ENCODE measurements at places on chromosomes 16 and 17. TPM values are rescaled to one million over a fixed set of nuclear protein-coding genes. Genes with fewer than 3 reads are reported as not detected.
A peak's percentile ranks its signal among the peaks of the same experiment; 100 is the strongest.

UTP4 gene
- 9.2 TPM for total RNA-seq

ODAD4 gene
- 0.66 TPM for total RNA-seq

TNFRSF17 gene
- total RNA-seq: not detected

TXNDC11 gene
- total RNA-seq: 90.3 TPM

TEFM gene
- total RNA-seq: 9.9 TPM

AIPL1 gene
- total RNA-seq: not detected

MT2A gene
- 20.0 TPM for total RNA-seq

ZPBP2 gene
- total RNA-seq: not detected

HIGD1B gene
- total RNA-seq: 9.6 TPM

TVP23A gene
- total RNA-seq: not detected

TBC1D3 gene
- not detected for total RNA-seq

EZH1 gene
- 19.1 TPM for total RNA-seq

CLEC10A gene
- total RNA-seq: 1.0 TPM

DNA sequence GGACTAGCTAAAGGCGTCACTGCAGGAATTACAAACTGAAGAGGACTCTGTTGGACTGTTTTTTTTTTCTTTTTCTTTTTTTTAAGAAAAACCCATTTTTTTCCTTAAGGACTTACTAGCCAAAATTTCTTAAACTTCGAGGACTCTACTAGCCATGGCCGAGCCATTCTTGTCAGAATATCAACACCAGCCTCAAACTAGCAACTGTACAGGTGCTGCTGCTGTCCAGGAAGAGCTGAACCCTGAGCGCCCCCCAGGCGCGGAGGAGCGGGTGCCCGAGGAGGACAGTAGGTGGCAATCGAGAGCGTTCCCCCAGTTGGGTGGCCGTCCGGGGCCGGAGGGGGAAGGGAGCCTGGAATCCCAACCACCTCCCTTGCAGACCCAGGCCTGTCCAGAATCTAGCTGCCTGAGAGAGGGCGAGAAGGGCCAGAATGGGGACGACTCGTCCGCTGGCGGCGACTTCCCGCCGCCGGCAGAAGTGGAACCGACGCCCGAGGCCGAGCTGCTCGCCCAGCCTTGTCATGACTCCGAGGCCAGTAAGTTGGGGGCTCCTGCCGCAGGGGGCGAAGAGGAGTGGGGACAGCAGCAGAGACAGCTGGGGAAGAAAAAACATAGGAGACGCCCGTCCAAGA is 878 bp downstream of the HEXIM1 start:
- H3K27ac ChIP-seq: peak overlapping the region; percentile 84
- peak; percentile 81 for DNase-seq
- H3K4me3 ChIP-seq: peak overlapping the region; percentile 47

DNA sequence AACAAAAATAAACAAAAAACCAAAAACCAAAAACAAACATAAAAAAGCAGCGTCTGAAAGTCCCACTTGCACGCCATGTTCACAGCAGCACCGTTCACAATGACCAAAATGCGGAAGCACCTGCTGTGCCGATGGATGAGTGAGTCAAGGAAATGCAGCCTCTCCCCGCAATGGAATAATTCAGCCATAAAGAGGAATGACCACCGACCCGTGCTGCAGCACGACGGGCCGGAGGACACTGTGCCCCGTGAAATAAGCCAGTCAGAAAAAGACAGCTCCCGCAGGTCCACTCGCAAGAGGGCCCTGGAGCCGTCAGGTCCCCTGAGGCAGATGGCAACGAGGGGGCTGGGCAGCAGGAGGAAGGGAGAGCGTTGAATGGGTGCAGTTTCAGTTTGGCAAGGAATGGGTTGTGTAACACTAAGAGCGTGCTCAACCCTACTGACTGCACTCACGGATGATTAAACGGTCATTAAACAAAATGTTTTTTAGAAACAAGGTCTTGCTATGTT is 5.1 kb downstream of the CLCN7 start:
- H3K36me3 ChIP-seq: no peaks in the 10 kb centered on the region
- H3K4me1 ChIP-seq: peaks cover 14% of the 10 kb centered on the region
- DNase-seq: no peak
- no peaks in the 10 kb centered on the region for H3K27me3 ChIP-seq

DNA sequence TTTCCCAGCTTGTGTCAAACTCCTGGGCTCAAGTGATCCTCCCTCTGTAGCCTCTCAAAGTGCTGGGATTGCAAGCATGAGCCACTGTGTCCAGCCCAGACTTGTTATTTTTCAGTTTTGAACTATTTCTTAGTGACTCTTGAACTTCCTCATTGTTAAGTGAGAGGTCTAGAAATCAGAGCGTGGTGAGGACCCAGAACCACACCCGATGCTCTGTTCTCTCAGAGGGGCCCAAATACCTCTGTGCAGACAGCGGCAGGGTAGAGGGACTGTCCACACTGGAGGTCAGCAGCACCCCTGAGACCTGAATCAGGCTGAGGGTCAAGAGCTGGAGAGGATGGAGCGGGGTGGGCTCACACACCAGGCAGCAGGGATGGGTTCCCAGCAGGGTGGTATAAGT is 47.7 kb upstream of the MEAK7 start:
- H3K27ac ChIP-seq: no peak overlapping the region
- no peak for DNase-seq
- H3K36me3 ChIP-seq: no peaks in the 10 kb centered on the region
- H3K4me3 ChIP-seq: no peak overlapping the region
- H3K4me1 ChIP-seq: no peaks in the 10 kb centered on the region

- DNase-seq: no peak
- no peak overlapping the region for H3K27ac ChIP-seq
- H3K4me1 ChIP-seq: peaks cover 24% of the 10 kb centered on the region
Measured at GRCh38 chr17:76582660-76583059, 3.0 kb downstream of the ST6GALNAC2 start.

DNA sequence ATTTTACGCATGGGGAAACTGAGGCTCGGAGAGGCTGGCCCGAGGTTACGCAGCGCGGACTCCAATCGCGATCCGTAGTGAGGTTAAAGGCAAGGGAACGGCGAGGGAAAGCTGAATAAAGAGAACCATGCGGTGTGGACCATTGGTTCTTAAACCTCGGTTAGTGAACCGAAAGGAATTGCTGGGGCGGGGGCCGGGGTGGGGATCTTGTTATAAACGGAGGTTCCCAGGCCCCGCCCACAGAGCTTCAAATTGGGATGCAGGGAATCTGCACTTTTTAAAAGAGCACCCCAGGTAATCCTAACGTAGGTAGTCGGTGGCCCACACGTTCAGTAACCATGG is 524 bp downstream of the IQCK start:
- H3K27ac ChIP-seq: peak overlapping the region; percentile 47
- peaks cover 38% of the 10 kb centered on the region for H3K4me1 ChIP-seq
- no peaks in the 10 kb centered on the region for H3K27me3 ChIP-seq
- peak overlapping the region; percentile 85 for H3K4me3 ChIP-seq

DNA sequence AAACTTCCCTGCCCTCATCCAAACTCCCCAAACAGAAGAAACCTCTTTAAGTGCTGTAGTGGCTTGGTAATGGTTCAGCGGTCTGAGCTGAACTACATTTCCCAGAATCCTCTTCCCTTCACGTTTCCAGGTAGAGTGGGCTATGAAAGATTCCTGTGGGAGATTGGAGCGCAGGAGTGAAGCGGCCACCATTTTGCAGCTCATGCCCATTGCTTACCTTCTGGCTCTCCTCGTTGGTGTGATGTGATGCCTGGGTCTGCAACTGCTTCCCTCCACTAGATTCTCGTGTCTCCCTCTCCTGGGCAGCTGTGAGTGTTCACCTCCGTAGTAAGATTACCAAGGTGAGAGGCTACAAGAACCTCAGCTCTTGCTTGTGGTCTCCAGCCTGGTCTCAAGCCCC is 82.1 kb downstream of the GPR139 start:
- no peak overlapping the region for H3K4me3 ChIP-seq
- no peaks in the 10 kb centered on the region for H3K36me3 ChIP-seq
- H3K4me1 ChIP-seq: no peaks in the 10 kb centered on the region
- H3K27me3 ChIP-seq: no peaks in the 10 kb centered on the region

DNA sequence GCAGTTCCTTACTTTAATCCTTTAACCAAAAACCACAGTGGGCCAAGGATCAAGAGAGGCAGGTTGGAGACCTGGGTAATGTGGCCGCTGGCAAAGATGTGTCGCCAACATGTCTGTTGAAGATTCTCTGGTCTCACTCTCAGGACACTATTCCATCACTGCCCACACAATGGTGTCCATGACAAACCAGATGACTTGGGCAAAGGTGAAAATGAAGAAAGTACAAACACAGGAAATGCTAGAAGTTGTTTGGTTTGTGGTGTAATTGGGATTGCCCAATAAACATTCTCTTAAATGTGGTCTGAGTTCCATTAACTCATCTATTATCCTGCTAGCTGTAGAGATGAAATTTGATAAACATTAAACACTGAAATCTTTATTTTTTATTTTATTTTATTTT is 43.3 kb downstream of the SALL1 start:
- no peaks in the 10 kb centered on the region for H3K27me3 ChIP-seq
- H3K36me3 ChIP-seq: no peaks in the 10 kb centered on the region
- H3K4me1 ChIP-seq: no peaks in the 10 kb centered on the region
- no peak overlapping the region for H3K27ac ChIP-seq

DNA sequence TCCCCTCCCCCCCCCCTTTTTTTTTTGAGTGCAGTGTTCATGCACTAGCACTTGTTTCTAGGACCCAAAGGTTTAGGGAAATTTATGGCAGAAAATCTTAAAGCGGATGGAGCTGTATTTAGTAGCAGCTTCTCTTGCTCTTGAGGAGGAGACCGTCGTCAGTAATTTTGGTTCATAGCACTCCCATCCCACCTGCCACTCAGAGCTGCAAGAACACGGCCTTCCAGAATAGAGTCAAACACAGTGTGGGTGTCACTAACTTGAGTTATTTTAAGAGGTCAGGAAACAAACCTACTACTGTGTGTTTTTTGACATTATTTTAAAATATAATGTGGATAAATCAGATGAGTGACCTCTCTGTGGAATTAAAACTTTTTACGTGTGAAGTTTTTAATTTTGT is 37.3 kb downstream of the SEC14L1 start:
- no peak overlapping the region for H3K4me3 ChIP-seq
- no peaks in the 10 kb centered on the region for H3K27me3 ChIP-seq
- peaks cover 47% of the 10 kb centered on the region for H3K4me1 ChIP-seq
- H3K36me3 ChIP-seq: no peaks in the 10 kb centered on the region
- H3K27ac ChIP-seq: peak overlapping the region; percentile 86

DNA sequence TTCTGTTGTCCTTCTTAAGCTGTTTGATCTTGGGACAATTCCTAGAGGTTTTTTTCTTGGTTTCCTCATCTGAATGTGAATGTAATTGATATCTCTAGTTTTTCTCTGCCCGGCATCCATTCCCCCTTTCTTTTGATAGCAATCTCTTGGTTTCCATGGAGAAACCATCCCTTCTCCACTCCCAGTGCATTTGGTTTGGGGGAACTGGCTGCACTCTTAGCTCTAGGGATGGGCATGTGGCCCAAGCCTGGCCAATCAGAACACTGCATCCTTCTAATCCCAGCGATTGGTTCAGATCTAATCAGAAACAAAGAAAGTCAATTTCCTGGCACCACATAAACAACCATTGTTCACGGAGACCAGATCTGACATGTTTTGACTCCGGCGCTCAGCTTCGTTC is 45.1 kb downstream of the IRX3 start:
- no peaks in the 10 kb centered on the region for H3K36me3 ChIP-seq
- DNase-seq: no peak
- H3K4me3 ChIP-seq: no peak overlapping the region
- no peaks in the 10 kb centered on the region for H3K27me3 ChIP-seq
- no peak overlapping the region for H3K27ac ChIP-seq

- peak; percentile 64 for DNase-seq
- no peaks in the 10 kb centered on the region for H3K36me3 ChIP-seq
- H3K27ac ChIP-seq: no peak overlapping the region
- peaks cover 14% of the 10 kb centered on the region for H3K4me1 ChIP-seq
- H3K4me3 ChIP-seq: no peak overlapping the region
Measured at GRCh38 chr16:8887952-8888560, 5.9 kb downstream of the LITAFD start.

GRCh38 chr16:85046931-85047866 is 19.6 kb downstream of the KIAA0513 start:
- no peaks in the 10 kb centered on the region for H3K36me3 ChIP-seq
- H3K27me3 ChIP-seq: no peaks in the 10 kb centered on the region
- peaks cover 28% of the 10 kb centered on the region for H3K4me1 ChIP-seq
- DNase-seq: peak; percentile 76
- peak overlapping the region; percentile 61 for H3K27ac ChIP-seq
- H3K4me3 ChIP-seq: no peak overlapping the region

DNA sequence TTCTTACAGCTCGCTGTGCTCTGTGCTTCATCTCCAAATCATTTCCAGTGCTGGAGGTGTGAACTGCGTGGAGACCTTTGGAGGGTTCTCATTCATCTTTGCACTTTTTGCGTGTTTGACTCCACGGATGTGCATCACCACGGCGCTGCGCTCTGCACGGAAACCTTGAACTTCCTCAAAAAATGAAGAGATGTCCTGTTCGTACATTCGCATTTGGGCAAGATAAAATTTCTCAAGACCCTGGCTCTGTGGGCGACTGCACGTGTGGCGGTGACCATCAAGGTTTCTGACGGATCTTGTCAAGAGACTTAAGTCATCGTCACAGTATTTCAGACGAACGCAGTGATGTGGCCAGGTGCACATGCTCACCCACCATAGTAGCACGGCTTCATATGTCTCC is 10.3 kb upstream of the PVALEF start:
- no peaks in the 10 kb centered on the region for H3K36me3 ChIP-seq
- H3K27ac ChIP-seq: no peak overlapping the region
- peaks cover 3% of the 10 kb centered on the region for H3K4me1 ChIP-seq
- no peak for DNase-seq
- no peak overlapping the region for H3K4me3 ChIP-seq

- H3K27ac ChIP-seq: no peak overlapping the region
- no peaks in the 10 kb centered on the region for H3K27me3 ChIP-seq
- no peak for DNase-seq
- H3K36me3 ChIP-seq: peaks cover 7% of the 10 kb centered on the region
Measured at GRCh38 chr16:28904363-28904762, 20.7 kb downstream of the RABEP2 start.

DNA sequence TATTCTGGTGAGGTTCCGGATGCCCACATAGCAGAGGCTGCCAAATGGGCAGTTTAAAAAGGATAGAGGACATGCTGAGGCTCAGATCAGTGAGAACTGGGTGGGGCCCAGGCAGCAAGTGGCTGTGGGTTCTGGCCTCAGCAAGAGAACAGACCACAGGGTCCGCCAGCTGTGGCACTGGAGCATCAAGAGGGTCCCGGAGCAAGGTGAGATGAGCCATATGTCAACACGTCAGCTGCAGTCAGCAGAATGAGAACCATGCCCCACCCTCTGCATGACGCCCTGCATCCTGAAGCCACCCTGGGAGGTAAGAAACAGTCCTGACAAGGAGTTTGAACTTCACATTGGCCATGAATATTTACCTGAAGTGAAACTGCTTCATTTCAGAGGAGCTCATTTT is 20.1 kb upstream of the CCL5 start:
- H3K27me3 ChIP-seq: no peaks in the 10 kb centered on the region
- no peak for DNase-seq
- H3K36me3 ChIP-seq: no peaks in the 10 kb centered on the region
- no peak overlapping the region for H3K4me3 ChIP-seq
- no peak overlapping the region for H3K27ac ChIP-seq

All from body of pancreas (tissue), 4 donors.